Activated CD8-positive, alpha-beta memory T cell treated with anti-CD3 and anti-CD28 coated beads for 4 hours (primary cell): ENCODE measurements at places on chromosomes 1 and 21.

DNA sequence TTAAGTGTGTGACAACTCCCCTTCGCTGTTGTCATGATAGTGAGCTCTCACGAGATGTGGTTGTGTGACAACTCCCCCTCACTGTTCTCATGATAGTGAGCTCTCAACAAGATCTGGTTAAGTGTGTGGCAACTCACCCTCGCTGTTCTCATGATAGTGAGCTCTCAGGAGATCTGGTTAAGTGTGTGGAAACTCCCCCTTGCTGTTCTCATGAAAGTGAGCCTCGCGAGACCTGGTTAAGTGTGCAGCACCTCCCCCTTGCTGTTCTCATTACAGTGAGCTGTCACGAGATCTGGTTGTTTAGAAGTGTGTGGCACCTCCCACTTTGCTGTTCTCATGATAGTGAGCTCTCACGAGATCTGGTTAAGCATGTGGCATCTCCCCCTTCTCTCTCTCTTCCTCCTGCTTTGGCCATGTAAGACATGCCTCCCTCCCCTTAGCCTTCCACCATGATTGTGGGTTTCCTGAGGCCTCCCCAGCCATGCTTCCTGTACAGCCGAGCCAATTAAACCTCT is 25.1 kb upstream of the LSS start:
- DNase-seq = no peak

DNA sequence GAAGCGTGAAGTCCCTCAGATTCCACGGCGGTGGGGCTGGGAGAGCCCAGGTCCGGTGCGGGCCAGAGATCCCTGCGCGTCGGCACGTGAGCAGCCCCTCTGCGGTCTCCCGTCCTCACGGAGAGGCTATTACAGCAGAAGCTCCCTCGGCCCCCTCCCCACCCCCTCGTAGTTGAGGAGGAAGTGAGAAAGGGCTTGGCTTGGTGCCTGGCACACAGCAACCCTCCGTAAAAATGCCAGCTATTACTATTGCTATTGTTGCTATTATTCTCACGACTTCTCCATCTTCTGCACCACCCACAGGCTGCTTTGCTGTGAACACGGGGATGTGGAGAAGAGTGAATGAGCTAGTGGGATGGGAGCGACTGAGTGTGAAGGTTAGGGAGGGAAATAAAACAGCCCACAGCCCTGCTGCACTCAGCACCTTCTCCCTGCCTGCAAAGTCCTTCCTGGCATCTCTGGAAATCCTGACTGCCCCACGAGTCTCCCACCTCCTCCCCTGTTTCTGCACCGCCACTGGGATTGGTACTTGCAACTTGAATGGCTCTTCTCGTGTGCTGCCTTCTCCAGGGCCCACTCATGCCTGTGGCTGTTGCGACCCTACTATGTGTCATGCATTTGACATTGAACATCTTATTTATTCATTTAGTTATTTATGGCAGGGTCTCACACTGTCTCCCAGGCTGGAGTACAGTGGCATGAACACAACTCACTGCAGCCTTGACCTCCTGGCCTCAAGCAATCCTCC is 26.6 kb downstream of the ZBTB18 start:
- DNase-seq = no peak

- DNase-seq = no peak
Measured at GRCh38 chr1:8378981-8379470, 61.1 kb downstream of the SLC45A1 start.

GRCh38 chr21:45894906-45895777 is 86.4 kb upstream of the COL6A1 start:
- DNase-seq = no peak

DNA sequence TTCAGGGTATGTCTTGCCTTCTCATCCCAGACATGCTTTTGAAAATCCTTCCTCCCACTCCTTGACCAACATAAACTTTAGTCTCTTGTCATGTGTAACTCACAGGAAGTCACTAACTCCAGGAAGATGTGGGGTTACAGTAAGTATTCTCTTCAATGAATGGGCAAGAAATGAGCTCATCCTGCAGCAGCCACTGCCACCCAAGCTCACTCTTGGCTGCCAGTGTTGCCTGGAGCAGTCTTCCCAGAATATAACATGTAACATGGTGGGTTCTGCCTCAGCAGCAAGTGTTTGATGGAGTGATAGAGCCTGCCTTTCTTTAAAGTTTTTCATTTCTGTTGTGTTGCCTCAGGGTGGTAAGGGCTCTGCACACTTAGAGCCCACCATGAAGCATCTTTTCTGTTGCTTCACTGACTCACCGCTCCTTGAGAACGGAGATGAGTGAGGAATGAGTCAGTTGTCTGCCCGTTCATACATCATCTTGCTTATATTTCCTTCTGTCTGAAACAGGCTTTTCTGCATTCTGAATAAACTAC is 187.0 kb downstream of the TPR start:
- DNase-seq = no peak

GRCh38 chr1:172547071-172547470 is 14.1 kb downstream of the SUCO start:
- DNase-seq = no peak

DNA sequence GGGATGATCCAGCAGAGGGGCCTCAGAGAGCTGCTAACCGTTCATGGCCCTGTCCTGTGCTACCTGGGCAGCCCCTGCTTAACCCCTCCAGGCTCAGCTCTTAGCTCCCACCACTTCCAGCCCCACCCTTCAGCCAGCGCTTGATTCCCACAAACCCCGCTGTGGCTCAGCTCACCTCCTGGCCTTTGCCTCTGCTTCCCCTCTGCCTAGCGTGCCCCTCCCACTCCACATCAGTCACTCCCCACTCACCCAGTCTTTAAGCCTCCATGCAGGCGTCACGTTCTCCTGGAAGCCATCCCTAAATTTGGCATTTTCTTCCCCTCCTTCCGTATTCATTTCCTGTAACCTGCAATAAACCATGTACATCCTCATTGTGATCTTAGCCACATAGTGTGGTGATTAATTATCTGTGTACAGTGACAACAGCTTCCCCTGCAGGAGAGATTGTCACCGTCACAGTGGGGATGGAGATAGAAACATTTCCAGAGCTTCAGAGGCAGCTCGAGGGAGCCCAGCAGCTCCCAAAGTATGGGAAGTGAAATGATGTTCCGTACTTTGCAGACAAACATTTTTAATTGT is 65.5 kb downstream of the EPHB2 start:
- no peak for DNase-seq

- DNase-seq = no peak
Measured at GRCh38 chr21:35561116-35561515, 499.2 kb downstream of the SETD4 start.

GRCh38 chr1:11067716-11068599 is 8.1 kb upstream of the SRM start:
- DNase-seq = no peak

- DNase-seq = no peak
Measured at GRCh38 chr1:154193821-154194220, 1.9 kb upstream of the TPM3 start.

DNA sequence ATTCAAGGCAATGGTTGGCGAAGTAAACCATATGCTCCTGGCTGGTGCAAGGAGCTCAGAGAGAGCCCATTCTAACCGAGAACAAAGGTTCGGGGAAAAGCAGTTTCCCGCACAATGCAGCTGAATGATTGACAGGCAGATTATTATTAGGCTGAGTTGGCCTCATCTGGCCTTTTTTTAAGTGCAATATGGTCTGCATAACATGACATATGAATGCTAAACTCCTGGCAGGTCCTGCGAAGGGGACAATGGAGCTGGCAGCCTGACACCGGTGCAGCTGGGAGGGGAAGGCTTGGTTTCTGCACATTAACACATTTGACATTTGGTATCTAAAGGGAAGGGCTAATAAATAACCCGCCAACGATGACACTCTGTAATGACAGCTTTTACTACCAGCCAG is 92.0 kb downstream of the MIS18A start:
- DNase-seq = no peak

DNA sequence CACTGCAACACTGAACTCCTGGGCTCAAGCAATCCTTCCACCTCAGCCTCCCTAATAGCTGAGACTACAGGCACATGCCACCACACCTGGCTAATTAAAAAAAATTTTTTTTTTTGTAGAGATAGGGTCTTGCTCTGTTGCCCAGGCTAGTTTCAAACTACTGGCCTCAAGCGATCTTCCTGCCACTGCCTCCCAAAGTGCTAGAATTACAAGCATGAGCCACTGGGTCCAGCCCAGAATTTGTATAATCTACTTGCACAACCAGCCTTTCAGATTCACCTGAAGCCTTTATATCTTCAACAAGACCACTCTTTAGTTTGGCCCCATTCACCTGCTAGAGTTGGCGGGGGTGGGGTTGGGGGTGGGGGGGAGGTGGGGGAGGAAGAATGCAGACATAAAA is 181.7 kb upstream of the LMO4 start:
- DNase-seq = no peak

DNA sequence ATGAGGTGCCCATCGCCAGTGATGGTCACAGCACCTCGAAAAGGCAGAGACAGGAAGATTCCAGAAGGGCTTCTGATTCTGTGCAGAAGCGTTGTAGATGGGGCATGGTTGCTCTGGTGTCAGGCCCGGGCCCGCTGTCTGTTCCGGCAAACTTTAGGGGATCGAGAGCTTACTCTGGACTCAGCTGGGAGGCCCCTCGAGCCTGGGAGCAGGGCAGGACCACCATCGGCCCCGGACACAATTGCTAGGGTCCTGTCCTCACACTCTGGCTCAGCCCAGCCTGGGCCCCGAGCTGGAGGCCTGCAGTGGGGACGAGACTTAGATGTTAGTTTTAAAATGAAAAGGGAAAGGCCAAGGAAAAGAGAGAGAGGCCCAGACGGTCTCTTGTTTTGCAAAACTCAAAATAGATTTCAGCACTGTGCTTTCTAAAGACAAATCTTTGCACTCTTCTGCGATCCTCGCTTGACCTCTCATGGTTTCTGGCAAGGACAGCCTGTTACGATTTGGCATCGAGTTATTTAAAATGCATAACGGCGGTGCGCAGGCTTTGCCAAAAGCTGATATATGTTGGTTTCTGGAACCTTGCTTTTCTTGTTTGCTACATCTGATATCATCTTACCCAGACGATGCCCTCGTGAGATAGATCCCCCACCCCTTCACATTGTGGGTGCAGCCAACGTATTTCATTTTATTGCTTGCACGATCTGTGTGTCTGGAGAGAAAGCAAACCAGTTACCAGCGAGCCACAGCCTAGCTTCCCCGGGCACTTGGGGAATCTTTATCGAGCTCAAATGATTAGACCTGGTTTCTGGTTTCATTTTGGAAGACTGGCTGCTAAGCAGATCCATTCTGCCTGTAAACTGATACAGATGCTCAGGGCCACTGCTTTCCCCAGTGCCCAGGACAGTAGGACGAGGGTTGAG is 58.0 kb downstream of the PRDM16 start:
- DNase-seq = no peak

DNA sequence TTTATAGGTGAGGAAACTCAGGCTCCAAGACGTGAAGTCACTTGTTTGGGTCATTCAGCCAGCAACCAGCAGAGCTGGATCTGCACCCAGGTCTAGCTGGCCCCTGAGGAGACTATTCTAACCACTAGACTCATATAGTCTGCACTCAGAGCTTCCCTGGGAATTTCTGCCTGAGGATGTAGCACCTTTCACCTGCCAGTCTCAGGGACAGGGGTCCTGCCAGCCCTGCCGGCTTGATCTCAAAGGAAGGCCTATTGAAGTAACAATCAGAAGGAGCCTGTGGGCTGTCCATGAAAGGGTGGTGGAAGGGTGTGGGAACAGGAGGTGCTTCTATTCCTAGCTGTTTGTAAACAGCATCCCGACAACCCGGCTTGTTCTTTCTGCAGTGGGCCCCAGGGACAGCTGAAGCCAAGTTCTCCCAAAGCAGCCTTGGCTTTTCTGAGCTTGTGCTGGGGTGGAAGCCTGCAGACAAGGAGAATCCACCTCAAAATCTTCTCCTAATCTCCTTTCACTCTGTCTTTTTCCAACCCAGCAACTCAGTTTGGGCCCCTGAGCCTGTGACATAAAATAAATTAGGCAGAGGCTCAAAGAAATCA is 7.8 kb downstream of the LMOD1 start:
- no peak for DNase-seq

DNA sequence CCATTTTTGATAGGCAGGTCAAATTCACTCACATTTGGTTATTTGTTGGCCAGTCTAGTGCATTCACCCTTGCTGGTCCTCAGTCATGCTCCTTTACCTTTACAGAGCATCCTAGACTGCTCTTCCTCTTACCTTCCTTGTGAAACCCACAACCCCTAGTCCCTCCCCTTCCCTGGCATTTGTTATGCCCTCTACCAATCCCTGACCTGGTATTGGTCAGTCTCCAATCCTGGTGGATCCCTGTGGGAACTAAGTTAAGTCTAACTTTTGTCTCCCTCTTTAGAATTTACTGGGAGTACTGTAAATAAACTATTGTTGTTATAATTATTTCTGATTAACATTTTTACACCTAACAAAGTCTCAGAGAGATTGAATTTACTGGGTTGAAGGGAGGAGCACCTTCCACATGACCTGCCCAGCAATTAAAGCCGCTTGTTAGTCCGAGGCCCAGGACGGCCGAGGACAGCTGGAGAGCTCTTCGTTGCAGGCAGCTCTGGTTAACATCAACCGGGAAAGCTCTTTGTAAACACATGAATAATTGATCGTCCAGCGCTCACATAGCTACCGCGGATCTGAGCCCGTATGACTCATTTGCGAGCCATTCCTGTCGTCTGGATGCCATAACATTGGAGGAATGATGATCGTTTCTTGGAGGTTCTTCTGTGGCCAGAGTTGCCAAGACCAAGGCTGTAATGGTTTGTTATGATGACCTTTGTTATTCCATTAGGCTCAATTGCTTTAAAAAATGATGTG is 31.9 kb downstream of the MTARC1 start:
- DNase-seq = no peak

DNA sequence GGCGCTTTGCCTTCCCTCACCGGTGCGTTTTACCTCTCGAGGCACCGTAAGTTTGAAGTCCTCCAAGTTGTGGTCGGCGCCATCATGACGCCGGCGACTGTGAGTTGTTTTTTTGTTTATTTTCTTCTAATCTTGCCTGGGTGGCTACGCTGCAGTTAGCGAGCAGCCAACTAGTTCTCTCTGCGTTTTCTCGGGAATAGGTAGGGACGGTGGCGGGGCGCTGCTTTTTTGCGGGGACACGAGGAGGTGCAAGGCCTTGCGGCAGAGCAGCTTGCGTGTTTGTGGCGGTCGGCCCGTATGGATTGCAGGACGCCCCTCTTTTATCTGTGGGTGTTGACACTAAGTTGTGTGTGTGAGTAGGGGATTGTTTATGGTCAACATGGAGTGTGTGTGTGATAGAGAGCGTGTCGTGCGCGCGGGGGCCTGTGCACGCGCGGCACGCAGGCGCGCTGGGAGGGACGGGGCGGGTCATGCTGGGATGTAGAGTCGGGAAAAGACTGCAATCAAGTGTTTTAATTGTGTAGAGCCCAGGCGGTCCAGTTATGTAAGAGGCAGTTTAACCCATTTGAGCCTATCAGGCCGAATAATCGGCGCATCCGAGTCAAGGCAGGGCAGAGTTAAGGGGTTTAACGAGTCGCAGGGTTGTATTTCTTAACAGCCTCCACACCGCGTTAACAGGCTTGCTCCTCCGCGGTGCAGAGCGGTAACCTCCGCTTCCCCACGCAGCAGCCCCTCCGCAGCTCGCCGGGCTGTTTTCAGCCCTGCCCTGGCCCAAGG is 1.2 kb upstream of the NEGR1 start:
- DNase-seq = no peak
